ENCODE measurements at places on chromosomes 3 and 15. TPM values are rescaled to one million over a fixed set of nuclear protein-coding genes. Genes with fewer than 3 reads are reported as not detected.
A peak's percentile ranks its signal among the peaks of the same experiment; 100 is the strongest.

DNA sequence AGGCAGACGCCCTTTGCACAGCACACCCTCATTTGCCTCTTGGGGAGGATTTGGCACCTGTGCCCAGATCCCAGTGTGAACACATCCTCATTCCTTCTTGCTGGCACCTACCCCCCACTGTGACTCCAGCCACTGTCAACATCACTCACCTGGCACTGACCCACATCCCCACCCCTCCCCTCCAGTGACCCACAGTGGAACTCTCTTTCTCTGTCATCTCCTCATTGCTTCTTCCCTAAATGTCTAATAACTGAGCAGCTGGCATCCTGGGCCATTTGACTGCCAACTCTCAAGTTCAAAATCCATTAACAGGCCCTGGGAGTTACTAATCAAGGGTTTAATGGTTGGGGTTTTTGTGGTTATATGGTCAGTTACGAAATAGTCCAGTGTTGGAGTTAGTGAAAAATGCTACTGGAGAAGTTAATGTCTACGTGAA lies 14.4 kb downstream of the SNAPC5 start:
- no peak for DNase-seq

Gene OIP5
- polyA plus RNA-seq, result 7.0 TPM

Gene C2CD4A
- polyA plus RNA-seq, result 0.04 TPM

Gene ABHD6
- polyA plus RNA-seq, result 7.2 TPM

- peak; percentile 87 for DNase-seq
These were observed 274.6 kb upstream of the ROPN1 start for GRCh38 chr3:124266487-124266886.

- no peak for DNase-seq
These were observed 80.5 kb downstream of the CDIN1 start for GRCh38 chr15:36659917-36660316.

Gene PDZRN3
- 54.6 TPM for polyA plus RNA-seq

DNA sequence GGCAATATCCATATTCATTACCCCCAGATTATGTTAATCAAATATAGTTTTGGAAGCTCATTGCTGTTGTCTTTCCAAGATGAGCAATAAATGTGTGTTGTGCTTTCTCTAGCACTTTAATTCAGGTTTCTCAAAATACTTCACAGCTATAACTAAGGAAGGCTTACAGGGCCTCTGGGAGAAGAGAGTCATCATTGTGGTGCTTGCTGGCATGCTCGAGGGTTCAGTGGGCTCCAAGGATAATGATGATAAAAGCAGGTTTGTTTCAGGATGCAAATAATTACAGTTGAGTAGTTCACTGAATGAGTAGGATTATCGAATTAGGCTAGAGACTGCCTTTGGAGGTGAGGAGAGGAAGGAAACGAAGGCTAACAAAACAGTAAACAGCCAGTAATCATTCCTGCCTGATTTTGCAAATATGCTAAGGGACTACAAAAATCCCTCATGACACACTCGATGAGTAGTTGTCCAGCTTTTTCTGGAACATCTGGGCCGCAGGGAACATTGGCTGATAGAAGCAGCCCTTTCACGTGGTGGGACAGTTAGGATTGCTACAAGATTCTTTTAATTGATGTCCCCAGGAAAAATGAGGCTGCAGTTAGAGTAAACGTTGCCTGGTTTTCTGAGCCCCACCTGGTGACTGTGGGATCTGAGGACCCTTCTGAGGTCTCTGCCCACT lies 54.1 kb downstream of the SLC7A14 start:
- DNase-seq, result no peak
